OCI-LY7 (cell line): ENCODE measurements at places on chromosomes 6 and 20. TPM values are rescaled to one million over a fixed set of nuclear protein-coding genes. Genes with fewer than 3 reads are reported as not detected.

Gene HTR1E
- total RNA-seq, result not detected in 2 replicates

Gene CRISP1
- total RNA-seq, result not detected in 2 replicates

Gene SMIM26
- total RNA-seq, result 71.2 and 91.0 TPM in 2 replicates

Gene PROCR
- not detected in 2 replicates for total RNA-seq

Gene GJE1
- not detected in 2 replicates for total RNA-seq

Gene AARS2
- 20.7 and 22.4 TPM in 2 replicates for total RNA-seq

Gene MRAP2
- not detected in 2 replicates for total RNA-seq

Gene BPIFB1
- not detected in 2 replicates for total RNA-seq

Gene BTN1A1
- 1.0 and 1.1 TPM in 2 replicates for total RNA-seq

Gene SLC17A3
- not detected in 2 replicates for total RNA-seq

Gene PRKN
- total RNA-seq, result 0.85 and 1.3 TPM in 2 replicates

Gene CTCFL
- total RNA-seq, result not detected in 2 replicates

Gene OPN5
- total RNA-seq, result not detected in 2 replicates

Gene SIRPB2
- total RNA-seq, result not detected in 2 replicates

Gene ARID1B
- 164 and 170 TPM in 2 replicates for total RNA-seq

Gene UBE2C
- 222 and 255 TPM in 2 replicates for total RNA-seq

Gene GSTA1
- not detected in 2 replicates for total RNA-seq

Gene UNC5CL
- 0.49 and 0.63 TPM in 2 replicates for total RNA-seq

Gene CST5
- total RNA-seq, result not detected in 2 replicates

Gene PPP1R10
- total RNA-seq, result 150 and 155 TPM in 2 replicates

Gene KCNK5
- total RNA-seq, result not detected in 2 replicates

Gene BEND3
- 13.1 and 14.3 TPM in 2 replicates for total RNA-seq

Gene HLA-DPB1
- 74.5 and 78.5 TPM in 2 replicates for total RNA-seq

Gene EMILIN3
- total RNA-seq, result not detected in 2 replicates

Gene GPLD1
- 60.7 and 73.7 TPM in 2 replicates for total RNA-seq

Gene SAMD5
- not detected in 2 replicates for total RNA-seq

Gene SLC22A7
- total RNA-seq, result not detected in 2 replicates

Gene LAMP5
- not detected in 2 replicates for total RNA-seq

Gene ANKRD6
- 4.8 and 7.0 TPM in 2 replicates for total RNA-seq

Gene FOXA2
- total RNA-seq, result not detected in 2 replicates

Gene PTCHD4
- not detected in 2 replicates for total RNA-seq

Gene PERP
- total RNA-seq, result not detected in 2 replicates

Gene C6orf52
- 1.0 TPM in 1 of 2 replicates, not detected in the other for total RNA-seq

Gene JPH2
- not detected in 2 replicates for total RNA-seq

Gene CD24
- total RNA-seq, result 198 and 224 TPM in 2 replicates

Gene RSPH9
- total RNA-seq, result not detected in 2 replicates

Gene NHSL1
- total RNA-seq, result 10.6 and 12.7 TPM in 2 replicates

Gene FAM83B
- total RNA-seq, result not detected in 2 replicates

Gene CLPSL2
- not detected in 2 replicates for total RNA-seq

Gene CLVS2
- not detected in 2 replicates for total RNA-seq

Gene LIN28B
- total RNA-seq, result not detected in 2 replicates

Gene FRS3
- total RNA-seq, result 7.9 and 8.7 TPM in 2 replicates

Gene GPR63
- 1.5 and 1.6 TPM in 2 replicates for total RNA-seq

Gene RNF39
- total RNA-seq, result not detected in 2 replicates

Gene CFAP61
- total RNA-seq, result not detected in 2 replicates

Gene ALDH8A1
- total RNA-seq, result not detected in 2 replicates

Gene C20orf202
- not detected in 2 replicates for total RNA-seq

Gene DNAH8
- not detected in 2 replicates for total RNA-seq

Gene ERVFRD-1
- total RNA-seq, result not detected in 2 replicates
